ENCODE measurements at places on chromosomes 13 and 19.
A peak's percentile ranks its signal among the peaks of the same experiment; 100 is the strongest.

GRCh38 chr13:110824702-110825300, 90.1 kb downstream of the ANKRD10 start:
- no peak for DNase-seq

- DNase-seq, result no peak
Measured at GRCh38 chr19:38742296-38742695, 2.0 kb downstream of the CAPN12 start.

- no peak for DNase-seq
Measured at GRCh38 chr19:19448238-19448544, 42.7 kb downstream of the GATAD2A start.

GRCh38 chr13:114024603-114025404, 50.9 kb upstream of the C13orf46 start:
- DNase-seq, result no peak

DNA sequence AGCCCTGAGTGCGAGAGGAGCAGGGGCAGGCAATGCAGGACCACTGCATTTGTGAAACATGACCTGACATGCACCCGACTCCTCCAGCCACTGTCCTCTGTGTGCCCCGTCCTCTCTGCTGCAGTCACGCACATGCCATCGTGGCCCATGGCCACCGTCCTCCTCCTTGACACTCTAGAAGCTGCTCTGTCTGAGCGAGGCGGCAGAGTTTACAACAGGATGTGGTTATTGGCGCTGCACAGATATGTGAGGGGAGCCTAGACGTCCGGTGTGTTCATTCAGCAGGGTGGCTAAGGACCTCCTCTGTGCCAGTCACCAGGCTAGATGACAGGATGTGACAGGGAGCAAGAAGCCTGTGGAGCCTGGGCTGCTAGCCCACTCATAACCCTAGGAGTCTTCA, 277.8 kb downstream of the FOXO1 start:
- no peak for DNase-seq

GRCh38 chr13:32135655-32136054, 104.1 kb downstream of the FRY start:
- peak; percentile 8 for DNase-seq

Data from epithelial cell of esophagus (primary cell).